ENCODE measurements at places on chromosomes 6 and 20.
A peak's percentile ranks its signal among the peaks of the same experiment; 100 is the strongest.

DNA sequence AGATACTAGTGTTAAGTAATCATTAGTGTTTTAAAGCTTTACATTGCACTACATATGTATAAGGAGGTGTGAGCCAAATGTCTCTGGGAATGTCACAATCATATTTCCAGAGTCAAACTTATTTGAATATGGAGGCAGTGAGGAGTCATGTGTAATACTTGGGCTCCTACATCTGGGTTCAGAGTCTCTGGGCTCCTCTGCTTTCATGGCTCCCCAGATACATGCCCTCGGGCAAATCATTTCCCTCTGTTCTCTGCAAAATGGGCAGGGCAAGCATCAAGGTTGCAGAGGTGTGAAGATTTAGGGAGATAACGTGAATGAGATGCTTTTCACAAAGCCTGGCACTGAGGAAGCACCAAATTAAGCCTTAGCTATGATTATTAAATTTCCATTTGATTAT, 138.3 kb upstream of the SGK1 start:
- DNase-seq, result no peak

GRCh38 chr20:24629668-24630067, 160.2 kb downstream of the SYNDIG1 start:
- no peak for DNase-seq

DNA sequence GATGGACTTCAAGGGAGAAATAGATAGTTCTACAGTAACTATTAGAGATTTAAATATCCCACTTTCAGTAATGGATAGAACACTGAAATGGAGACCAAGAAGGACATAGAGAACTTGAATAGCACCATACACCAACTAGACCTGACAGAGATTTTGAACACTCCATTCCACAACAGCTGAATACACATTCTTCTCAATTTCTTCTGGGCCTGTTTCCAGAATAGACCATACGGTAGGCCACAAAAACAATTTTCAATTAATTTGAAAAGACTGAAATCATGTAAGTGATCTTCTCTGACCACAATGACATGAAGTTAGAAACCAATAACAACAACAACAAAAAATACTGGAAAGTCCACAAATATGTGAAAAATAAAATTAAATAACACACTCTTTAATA, 979.1 kb upstream of the FLRT3 start:
- no peak for DNase-seq

- no peak for DNase-seq
Observed at GRCh38 chr6:53801022-53801421, 6.2 kb downstream of the LRRC1 start.

- no peak for DNase-seq
Observed at GRCh38 chr20:51393571-51393970, 148.9 kb downstream of the NFATC2 start.

- DNase-seq, result peak; percentile 18
Observed at GRCh38 chr20:57877131-57877824, 167.5 kb upstream of the PMEPA1 start.

GRCh38 chr20:7094438-7094997, 327.0 kb downstream of the BMP2 start:
- DNase-seq, result peak; percentile 37

GRCh38 chr6:53043581-53043980, 21.6 kb upstream of the FBXO9 start:
- peak; percentile 39 for DNase-seq

DNA sequence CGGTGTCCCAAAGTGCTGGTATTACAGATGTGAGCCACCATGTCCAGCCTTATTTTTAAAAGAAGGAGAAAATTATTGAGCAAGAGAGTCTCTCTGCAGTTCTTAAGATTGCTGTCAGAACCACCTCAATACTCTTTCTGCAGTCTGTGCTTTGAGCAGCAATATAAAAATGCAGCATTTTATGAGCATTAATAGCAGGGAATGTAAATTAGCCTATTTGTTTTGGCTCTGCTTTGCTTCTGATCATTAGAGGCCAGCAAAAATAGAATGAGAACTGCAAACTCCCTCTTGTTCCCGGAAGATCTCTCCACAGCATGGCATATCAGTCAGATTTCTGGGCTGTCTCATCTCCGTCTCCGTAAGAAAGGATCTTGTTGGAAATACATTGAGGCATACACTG, 35.8 kb downstream of the C6orf15 start:
- no peak for DNase-seq

DNA sequence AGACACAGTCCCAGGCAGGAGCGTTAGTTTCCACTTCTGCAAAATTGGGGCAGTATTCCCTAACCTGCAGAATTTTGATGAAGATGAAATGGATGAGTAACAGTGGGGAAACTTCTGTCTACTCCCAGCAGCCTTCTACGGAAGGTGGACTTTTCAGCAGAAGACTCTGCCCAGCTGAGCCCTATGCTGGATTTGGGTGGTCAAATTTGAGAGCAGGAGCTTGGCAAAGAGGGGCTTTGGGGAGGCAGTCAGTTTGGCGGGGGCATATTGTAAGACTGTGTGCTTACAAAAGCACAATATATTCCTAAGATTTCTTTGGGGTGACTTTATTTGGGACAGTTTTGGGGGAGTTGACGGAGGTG, 5.4 kb upstream of the SDCBP2 start:
- DNase-seq, result no peak

- peak; percentile 45 for DNase-seq
Observed at GRCh38 chr6:21348504-21349195, 244.9 kb upstream of the SOX4 start.

- no peak for DNase-seq
Observed at GRCh38 chr20:45174434-45175364, at the start of gene PI3. Gene PI3 (plus strand): TSS chr20:45174902. CDS start chr20:45174923, 21 bp downstream.

DNA sequence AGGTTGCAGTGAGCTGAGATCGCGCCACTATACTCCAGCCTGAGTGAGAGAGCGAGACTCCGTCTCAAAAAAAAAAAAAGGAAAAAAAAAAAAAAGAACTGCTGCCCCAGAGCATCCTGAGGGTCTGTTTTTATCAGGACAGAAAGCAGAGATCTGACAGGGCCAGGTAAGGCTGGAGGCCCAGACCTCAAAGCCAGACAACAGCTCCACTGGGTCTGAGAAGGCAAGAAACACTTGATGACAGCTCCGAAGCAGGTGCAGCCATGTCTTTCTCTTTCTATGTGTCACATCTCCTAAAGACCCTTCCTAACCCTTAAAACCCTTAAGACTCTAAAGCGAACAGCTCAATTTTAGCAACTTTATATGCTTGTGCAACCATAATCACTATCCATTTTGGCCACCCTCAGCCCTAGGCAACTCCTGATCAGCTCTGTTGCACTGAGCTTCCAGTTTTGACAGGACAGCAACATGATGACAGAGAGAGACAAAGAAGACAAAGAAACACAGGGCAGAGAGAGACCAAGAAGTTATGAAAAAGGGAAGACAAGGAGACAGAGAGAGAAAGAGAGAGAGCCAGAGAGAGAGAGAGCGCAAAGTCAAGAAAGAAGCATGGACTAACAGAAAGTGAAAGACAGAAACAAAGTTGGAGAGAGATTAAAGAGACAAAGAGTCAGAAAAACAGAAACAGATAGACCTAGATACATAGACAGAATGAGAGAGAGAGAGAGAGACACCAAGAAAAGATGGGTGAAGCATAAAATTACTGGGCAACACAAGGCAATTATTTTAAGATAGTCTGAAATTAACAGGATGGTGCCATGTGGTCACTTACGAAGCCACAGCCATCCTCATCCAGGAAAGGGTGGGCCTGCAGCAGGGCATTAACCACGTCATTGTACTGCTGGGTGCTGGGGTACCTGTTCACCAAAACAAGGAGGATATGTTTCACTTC, 39.2 kb downstream of the SAMD3 start:
- DNase-seq, result no peak

DNA sequence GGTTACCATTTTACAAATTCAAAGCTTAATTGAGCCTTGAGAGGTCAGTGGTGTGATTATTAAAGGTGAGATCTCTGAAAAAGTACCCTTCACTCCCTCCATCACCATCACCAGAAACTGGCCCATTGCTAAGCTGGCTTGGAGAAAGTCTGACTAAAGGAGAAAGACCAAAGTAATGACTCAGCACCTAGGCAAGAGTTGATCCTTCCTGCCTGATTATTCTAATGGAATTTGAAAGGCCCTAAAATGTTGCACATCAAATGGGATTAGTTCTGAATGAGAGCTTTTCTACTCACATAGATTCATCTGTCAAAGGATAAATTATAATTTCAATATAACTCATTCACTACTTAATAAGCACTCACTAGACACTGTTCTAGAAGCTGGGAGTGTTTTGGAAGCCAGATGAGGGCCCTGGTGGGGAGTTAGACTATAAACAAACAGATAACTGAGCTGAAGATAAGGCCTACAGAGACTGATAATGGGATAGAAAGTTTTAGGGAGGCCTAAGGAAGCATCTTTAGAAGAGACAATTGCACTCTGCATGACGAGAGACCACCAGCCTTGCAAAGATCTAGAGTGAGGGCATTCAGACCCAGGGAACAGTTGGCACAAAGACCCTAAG, 366.7 kb downstream of the SYNE1 start:
- DNase-seq, result peak; percentile 21

DNA sequence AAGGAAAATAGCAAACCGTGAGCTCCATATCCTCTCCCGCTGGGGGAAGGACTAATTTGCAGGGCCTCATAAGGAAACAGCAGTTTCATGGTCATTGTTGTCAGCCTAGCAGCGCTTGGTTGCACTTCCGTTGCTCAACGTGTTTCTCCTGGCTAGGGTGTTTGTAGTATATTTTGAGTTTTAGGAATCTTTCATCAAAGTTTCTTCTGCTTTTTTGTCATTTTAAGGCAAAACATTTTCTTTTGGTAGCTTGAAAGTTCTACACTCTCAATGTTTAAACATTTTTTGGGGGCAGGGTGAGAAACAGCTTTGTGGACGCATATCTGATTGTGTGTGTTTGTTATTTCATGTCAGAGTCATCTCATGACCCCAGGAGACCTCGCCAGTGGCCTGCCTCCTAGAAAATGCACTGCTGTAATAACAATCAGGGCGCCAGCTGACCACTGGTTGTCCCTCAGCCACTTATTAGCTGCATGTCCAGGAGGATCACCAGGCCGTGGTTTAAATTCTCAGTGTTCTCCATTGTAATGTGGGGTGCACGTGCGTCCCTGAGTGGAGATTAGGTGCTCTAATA, 20.6 kb downstream of the JARID2 start:
- DNase-seq, result peak; percentile 50

DNA sequence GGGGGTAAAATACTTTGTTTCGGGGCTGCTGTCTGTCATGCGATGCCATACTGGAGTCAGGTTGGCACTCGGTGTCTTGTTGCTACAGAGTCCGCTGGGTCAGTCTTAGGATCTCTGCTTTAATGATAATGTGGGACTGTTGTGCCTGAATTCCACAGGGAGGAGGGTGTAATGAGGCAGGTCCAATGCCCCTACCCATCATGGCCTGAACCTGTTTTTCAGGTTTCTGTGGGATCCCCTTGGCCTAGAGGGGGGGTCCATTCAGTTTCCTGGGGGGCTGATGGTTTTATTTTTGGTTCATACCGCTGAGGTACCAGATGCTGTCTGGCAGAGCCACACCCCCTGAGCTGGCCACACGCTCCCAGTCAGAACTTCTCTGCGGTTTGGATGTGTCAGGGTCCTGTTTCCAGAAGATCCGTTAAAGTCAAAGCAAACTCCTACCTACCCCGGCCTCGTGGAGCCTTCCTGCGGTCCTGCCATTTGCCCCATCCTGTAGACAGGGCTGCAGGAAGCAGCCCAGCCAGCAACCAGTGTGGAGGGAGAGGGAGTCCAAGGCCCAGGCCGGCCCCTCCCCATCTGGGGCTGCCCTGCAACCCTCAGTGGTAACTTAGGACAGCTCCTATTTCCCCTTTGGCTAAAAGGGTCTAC, 69.7 kb downstream of the TCP11 start:
- no peak for DNase-seq

GRCh38 chr6:118558464-118559217, 10.5 kb downstream of the PLN start:
- no peak for DNase-seq

GRCh38 chr6:108210556-108210955, 44.7 kb downstream of the NR2E1 start:
- DNase-seq, result no peak

DNA sequence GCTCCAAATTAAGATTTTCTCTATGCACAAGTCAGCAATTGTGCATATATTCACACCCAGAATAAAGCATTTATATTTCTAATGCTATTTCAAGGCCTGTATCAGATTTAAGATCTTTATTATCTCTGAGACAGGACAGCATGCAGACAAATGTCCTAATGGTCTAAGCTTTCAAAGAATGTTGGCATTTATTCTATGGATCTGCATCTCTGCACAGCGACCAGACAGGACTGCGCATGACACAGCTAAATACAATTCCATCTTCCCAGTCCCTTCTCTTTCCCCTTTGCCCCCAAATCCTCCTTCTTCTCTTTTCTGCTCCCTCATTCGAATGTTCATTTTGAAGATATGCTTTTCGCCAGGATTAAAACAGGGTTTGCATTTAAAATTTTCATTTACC, 478.5 kb downstream of the PKHD1 start:
- no peak for DNase-seq

DNA sequence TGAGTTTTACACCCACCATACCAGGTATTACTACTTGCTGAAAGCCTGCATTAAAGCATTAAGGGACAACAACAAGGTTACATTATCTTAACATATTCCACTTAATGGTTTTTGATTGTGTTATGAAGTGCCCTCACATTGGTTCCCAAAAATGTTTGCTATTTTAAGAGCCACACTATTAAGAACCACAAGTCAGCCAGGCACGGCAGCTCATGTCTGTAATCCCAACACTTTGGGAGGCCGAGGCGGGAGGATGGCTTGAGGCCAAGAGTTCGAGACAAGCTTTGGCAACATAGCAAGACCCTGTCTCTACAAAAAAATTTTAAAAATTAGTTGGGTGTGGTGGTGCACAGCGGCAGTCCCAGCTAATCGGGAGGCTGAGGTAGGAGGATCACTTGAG, 28.2 kb downstream of the ATXN1 start:
- DNase-seq, result no peak

DNA sequence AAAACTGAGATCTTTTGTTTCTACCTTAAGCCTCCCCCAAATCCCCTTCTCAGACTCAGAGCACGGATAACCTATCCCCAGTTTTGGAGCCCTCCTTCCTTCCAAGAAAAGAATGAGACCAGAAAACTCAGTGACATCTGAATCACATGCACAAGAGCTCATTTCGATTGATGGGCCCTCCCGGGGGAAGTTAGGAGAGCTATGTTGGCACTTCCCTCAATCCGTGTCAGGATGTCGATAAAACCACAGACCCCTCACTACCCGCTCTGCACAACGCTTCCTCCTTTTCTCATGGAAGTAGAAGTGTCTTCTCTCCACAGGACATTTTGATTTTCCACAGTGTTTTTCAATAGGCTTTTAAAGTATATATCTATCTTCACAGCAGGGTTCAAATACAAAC, 332.4 kb downstream of the HACE1 start:
- DNase-seq, result no peak

- DNase-seq, result peak; percentile 85
Observed at GRCh38 chr20:32681175-32682084, 7.7 kb upstream of the C20orf203 start.

DNA sequence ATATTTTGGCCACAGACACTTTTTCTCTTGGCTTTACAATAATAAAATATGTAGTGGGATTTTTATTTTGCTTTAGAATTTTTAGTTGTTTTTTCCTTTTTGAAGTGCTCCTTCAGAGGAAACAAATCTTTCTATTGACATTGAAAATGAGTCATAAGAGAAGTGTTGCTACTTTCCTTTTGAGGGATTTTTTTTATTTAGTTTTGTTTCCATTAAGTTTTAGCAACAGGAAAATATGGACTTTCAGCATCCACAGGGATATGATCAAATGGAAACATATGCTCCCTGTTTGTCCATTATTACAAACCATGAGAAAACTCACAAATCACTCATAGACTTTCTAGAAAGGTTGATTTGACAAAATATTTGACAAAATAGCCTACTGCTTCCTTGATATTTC, 65.3 kb upstream of the BMP2 start:
- DNase-seq, result no peak

All from eye (tissue), 1 donor.